C1 segment of cervical spinal cord (tissue), 14 donors: ENCODE measurements at places on chromosomes 13 and 19.

- no peak for DNase-seq
Measured at GRCh38 chr19:3202346-3202745, 16.6 kb downstream of the NCLN start.

GRCh38 chr13:80006940-80007339, 334.0 kb downstream of the SPRY2 start:
- no peak for DNase-seq

DNA sequence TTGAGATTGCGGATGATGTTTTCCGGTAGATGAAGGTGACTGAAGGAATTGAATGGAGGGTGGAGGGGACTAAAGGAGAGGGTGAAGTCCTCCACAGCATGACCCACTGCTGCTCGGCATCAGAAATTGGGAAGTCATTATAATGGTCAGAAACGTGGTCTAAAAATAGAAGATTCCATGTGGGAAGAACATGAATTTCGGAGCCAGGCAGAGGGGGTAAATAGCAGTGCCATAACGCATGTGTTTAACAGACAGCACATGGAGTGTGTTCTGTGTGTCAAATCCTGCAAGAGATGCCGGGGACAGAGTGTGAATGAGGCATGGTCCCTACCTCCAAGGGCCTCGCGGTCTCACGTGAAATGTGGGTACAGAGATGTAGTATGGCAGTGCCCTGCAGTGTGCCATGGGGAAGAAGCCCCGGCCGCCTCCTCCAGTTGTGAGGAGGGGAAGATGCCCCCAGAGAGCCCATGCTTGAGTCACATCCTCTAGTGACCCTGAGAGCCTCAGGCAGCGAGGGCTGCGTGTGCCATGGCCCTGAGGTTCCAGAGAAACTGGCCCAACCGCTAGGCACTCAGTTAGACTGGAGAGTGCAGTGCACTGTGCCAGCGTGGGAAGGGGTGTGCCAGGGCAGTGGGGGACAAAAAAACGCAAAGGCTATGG, 106.1 kb downstream of the COL4A2 start:
- no peak for DNase-seq

DNA sequence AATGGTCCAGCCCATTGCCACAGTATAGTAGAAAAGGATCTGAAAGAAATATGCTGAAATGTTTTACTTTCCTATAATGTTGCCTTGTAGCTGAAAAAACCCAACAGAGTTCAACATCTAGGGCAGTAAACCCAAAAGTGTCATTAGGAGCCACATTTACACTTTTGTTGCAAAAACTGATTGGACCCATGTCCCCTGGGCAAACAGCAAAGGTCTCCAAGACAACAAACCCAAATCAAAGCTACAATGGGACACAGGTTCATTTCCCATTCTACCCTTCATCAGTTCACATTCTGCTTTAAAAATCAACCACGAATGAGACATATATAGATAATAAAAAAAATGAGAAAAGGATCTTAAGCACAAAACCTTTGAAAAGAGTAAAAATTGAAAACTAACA, 744.8 kb downstream of the PCDH17 start:
- DNase-seq: no peak

DNA sequence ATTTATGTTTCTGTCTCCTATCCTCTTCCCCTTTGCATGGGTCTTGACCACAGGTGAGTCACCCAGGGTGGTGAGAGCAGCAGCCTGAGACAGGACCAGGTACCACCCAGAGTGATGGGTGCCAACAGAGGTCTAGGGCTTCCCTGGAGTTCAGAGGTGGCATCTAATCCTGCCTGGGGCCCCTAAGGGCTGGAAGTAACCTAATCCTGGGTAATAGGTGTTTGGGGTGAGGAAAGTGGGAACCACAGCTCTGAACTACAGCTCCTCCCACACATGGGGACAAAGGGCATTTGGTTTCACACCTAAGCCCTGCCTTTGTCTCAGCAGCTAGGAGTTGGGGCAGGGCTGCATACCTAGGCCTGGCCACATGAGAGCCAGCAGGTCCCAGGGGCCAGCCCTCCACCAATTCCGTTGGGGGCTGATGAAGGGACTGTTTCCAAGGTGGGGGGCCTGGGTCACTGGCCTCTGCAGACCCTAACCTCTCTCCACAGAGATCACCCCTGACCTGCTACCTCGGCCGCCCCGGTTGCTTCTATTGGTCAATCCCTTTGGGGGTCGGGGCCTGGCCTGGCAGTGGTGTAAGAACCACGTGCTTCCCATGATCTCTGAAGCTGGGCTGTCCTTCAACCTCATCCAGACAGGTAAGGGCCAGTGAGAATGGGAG, 8.0 kb downstream of the SPHK2 start:
- no peak for DNase-seq

DNA sequence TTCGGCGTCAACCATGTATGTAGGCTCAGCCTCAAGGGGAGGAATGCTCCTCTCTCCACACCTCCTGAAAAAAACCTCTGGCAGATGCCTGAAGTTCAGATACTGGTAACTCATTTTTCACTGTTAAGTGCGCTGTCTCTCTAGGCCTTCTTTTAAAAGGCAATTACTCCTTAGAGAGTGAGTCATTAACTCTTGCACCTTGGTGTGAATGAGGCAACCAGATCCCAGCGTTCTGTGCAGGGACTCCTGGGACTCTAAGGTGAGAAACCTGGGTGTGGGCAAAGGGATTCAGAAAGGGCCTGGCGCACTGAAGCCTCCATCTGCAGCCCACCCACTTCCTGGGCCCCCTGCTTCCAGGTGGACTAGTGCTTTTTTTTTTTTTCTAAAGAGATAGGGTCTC, 71.7 kb downstream of the SIAH3 start:
- no peak for DNase-seq

DNA sequence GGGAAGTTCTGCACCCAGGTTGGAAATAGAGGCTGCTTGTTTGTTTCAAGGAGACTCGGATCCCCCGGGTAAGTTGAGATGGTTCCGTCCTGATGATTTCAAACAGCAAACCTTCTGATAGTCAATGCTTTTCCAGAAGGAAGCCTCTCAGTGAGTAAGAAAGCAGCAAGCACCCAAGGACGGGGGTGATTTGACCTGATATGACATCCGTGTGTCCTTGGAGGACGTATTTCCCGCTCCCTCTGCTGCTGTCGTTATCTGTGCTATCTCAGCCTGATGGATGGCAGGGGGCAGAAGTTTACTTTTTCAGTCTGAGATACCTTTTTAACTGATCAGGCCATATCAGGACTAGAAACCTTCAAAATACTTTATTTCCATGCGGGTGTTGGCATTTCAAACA, 5.7 kb upstream of the GGACT start:
- no peak for DNase-seq

DNA sequence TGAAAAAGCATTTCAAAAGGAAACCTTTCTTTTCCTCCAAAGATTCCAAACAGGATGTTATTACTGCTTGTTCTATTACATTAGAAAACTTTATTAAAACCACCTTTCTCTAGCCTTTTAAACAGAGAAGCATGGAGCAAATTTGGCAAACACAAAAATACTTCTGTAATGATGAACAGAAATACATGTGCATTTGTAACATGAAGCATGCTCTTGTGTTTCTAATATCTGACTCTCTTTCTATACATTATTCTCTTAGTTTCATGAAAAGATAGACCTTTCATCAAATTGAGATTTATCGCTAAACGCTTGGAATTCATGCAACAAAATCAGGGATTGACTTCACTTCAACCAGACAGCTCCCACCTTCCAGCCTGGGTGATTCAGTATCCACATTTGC, 152.8 kb upstream of the IRS2 start:
- no peak for DNase-seq

DNA sequence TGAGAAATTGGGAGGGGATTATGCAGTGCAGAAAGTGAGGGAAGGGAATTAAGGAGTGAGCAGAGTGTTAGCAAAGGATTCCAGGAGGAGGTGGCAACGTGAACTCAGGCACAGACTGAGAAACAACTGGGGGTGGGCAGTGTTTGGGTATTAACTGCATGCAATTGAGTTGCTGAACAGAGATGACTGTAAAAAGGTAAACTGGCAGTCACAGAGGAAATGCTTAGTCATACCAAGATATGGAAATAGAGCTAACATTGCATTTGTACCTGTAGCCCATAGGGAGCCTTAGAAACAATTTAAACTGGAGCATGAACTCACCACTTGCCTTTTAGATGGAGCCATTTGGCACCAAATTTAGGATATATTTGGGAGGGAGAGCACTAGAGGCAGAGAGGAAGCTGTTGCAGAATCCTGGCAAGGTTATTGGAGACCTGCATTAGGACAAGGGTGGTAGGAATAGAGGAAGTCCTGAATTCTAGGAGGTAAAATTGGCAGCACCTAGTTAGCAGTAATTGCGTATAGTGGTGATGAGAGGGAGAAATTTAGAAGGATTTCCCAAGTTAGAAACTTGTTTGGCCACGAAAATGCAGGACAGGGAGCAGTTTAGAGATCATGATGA, 100.6 kb upstream of the FRY start:
- no peak for DNase-seq

DNA sequence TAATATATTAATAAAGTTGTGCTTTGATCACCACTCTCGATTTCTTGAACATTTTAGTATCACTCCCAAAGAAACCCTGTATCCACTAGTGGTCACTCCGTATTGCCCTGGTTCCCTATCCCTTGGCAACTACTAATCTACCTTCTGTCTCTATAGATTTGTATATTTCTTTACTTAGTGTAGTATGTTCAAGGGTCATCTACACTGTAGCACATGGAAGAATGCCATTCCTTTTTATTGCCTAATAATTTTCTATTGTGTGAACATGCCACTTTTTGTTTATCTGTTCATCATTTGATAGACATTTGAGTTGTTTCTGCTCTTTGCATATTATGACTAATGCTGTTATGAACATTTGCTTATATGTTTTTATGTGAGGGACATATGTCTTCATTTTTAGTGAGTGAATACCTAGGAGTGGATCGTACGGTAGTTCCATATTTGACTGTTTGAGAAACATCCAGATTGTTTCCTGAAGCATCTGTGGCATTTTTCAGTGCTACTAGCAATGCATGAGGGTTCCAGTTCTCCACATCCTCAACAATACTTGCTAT, 254.0 kb downstream of the GPC6 start:
- no peak for DNase-seq

DNA sequence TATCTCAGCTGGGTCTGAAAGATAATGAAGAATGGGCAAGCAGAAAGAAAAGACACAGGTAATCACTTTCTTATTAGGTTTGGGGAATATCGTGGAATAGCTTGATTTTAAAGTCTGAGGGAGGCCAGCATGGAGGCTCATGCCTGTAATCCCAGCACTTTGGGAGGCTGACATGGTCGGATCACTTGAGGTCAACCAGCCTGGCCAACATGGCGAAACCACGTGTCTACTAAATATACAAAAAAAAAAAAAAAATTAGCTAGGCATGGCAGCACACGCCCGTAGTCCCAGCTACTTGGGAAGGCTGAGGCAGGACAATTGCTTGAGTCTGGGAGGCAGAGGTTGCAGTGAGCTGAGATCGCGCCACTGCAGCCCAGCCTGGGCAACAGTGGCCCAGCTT, 1.5 kb upstream of the PAFAH1B3 start:
- DNase-seq: no peak

DNA sequence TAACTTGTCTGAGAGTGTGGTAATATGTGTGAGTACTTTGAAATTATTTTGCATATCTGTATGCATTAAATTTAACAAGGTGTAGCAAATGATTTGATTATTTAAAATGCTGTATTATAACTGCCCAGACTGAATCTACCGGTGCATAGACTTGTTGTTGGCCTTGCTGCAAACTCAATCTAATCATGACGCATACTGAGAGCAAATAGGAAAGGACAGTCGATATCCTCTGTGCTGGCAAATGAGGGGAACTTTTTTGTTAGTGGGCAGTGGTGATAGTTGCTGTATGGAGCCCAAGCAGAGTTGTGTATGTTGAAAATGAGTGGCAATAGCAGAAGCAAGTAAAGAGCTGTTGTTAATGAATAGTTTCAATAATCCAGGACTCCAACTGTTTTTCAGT, 127.4 kb downstream of the LMO7 start:
- DNase-seq: no peak

DNA sequence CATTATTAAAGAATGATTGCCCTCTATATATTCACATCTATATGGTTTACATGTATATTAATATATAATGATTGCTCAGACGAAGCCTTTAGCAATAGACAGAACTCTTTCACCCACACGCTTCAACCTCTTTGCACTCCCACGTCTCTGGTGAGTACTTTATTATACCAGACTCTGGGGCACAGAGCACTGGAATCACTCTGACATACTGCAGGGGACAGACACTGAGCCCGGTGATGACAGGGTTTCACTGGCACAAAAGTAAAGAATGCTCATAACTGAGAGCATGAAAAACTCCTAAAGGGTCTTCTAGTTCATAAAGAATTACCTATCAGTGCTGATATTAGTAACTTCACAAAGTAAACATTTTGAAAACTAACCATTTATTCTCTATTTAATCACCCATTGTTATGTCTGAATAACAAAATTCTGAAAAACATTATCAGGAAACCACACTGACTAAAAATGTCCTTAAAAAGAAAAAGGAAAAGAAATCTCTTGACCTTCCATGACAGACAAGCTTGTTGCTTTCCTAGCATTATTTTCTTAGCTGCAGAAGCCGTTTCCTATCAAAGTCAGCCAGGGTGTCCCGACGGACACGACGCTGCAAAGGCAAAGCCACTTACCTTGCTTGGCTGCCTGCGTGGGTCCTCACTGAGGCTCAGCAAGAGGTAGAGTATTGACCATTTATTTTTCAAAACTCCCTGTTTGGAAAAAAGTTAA, 29.1 kb downstream of the TUBGCP3 start:
- no peak for DNase-seq

DNA sequence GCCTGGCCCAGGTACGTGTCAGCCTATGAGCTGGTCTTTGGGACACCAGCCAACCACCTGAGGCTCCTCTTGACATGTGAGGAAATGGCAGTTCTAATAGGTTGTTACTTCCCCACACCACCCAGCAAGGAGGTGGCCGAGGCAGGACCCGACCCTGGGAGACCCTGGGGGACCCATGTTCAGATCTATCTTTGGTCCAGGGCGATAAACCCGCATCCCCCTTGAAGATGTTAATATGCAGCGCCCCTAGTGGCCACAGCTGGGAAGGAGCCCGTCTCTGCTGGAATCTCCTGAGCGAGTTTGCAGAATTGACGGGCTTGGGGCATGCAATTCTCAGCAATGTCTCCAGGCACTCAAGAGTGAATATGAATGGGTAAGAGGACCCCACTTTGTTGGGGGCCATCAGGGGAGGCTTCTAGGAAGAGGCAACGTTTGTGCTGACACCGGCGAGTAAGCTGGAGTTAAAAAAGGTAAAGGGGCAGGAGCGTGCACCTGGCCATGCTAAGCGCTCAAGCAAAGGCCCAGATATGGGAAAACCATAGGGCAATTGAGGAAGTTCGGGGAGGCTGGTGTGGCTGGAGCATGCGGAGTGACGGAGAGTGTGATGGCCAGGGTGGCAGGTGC, 1.5 kb upstream of the MYO1F start:
- DNase-seq: peak; percentile 17

GRCh38 chr19:4593409-4593851, 33.9 kb upstream of the SEMA6B start:
- no peak for DNase-seq

DNA sequence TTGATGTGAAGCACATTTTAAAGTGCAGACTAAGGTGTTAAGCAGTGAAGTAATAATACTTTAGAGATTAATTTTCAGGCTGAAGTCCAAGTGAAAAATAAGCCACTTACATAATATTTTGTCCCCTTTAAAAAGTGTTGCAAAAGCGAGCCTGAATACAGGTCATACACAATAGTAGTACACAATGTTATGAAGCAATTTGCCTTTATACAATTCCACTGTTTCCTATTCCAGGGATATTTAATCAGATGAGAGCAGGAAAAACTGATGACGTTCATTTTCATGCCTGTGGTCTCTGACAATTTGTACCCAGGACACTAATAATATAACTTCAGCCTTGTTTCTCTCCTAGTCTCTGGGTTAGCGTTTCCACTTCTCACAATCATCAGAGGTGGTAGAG, 916.7 kb downstream of the PCDH9 start:
- no peak for DNase-seq
